ENCODE measurements at places on chromosomes 5 and 9.

DNA sequence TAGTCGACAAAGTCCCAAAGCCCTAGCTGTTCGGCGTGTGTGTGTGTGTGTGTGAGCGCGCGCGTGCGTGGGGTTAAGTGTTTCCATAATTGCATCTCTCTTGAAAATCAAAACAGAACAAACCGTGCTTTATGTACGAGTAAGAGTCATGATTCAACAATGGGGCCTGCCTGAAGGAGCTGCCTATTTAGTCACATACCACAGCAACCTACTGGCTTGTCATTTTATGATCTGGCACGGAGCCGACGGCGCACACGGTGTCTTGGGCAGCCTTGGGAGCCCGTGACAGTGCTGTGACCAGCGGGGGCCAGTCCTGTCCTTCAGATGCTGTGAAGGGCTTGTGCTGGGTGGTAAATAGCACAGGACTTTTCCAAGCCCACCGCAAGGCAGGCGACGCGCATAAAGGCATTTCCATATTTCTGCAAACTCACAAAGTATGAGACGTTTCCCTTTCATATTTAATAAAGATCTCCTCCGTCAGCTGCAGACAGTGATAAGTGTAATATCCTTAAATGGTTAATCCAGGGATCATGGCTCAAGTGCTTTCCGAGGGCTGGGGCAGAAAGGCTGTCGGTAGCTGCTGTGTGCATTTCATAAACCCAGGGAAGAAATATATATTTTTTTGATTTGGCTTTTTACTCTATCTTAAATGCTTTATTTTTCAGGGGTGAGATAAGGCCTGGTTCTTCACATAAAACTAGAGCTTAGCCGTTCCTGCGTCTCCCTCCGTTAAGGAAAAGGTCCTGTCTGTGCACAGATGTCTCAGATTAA, 270.2 kb upstream of the IRX1 start:
- DNase-seq, result no peak

DNA sequence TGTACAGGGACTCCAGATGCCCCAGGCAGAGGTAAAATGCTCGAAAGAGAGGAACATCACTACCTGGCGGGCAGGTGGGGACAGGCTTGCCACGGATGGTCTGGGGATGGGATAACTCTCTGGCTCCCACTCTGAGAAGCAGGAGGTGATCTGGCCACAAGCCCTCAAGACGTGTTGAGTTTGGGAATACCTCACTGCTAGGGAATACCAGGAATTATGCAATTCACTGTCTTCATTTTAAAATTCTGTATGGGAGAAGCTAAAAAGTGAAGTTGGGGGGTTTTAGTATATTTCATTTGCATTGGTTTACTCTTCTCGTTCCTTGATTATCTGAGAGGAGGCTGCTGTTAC, 510.4 kb downstream of the CCDC171 start:
- DNase-seq, result no peak

DNA sequence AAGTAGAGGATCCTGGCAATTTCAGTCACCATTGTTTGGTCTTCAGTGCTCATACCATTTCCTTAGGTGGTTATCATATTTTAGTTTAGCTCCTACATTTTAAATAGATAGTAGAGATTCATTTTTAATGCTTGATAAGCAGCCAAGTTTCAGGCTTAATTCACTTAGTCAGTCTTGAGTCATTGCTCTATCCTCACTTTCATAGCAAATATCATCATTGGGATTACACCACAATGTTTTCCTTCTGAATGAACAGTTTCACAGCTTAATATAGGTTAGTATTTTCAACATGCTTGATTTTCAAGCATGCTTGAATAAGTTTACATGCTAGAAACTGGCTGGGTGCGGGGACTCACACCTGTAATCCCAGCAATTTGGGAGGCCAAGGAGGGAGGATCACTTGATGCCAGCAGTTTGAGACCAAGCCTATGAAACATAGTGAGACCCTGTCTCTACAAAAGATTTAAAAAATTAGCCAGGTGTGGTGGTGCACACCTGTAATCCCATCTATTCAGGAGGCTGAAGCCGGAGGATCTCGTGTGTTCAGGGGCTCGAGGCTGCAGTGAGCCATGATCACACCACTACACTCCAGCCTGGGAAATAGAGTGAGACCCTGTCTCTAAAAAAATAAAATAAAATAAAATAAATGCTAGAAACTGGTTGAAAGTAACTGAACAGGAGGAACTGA, 339.9 kb downstream of the ADGRV1 start:
- no peak for DNase-seq

GRCh38 chr5:33696411-33696810, 195.4 kb downstream of the ADAMTS12 start:
- DNase-seq, result no peak

DNA sequence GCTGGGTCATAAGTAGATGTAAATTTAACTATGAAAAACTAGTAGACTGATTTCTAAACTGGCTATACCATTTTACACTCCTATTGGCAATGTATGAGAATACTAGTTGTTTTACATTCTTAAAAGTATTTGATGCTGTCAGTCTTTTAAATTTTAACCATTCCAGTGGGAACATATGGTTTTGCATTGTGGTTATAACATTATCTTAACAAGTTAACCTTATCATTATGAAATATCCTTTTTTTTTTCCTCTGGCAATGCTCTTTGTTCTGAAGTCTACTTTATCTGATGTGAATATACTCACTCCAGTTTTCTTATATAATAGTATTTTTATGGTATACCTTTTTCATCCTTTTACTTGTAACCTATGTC, 548.9 kb upstream of the CLINT1 start:
- DNase-seq, result no peak

DNA sequence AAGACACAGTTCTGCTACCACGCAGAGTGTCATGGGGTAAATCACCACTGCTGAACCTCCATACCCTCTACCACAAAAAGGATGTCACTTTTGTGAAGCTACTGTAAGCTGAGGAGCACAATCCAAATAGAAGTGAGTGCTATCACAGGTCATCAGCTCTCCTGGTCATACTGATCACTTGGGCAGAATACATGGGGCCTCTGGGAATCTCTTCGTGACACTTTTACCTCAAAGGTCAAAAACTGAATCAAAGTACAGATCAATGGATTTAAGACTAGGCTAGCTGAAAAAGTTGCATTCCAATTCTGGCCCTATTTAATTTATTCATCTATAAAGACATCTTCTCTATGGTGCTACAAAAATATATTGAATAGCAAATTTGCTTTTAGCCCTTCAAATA, 115.5 kb downstream of the MPDZ start:
- DNase-seq, result no peak

- DNase-seq, result no peak
Observed at GRCh38 chr5:1217596-1218206, 7.5 kb upstream of the SLC6A18 start.

GRCh38 chr5:72428669-72429068, 78.5 kb downstream of the ZNF366 start:
- no peak for DNase-seq

DNA sequence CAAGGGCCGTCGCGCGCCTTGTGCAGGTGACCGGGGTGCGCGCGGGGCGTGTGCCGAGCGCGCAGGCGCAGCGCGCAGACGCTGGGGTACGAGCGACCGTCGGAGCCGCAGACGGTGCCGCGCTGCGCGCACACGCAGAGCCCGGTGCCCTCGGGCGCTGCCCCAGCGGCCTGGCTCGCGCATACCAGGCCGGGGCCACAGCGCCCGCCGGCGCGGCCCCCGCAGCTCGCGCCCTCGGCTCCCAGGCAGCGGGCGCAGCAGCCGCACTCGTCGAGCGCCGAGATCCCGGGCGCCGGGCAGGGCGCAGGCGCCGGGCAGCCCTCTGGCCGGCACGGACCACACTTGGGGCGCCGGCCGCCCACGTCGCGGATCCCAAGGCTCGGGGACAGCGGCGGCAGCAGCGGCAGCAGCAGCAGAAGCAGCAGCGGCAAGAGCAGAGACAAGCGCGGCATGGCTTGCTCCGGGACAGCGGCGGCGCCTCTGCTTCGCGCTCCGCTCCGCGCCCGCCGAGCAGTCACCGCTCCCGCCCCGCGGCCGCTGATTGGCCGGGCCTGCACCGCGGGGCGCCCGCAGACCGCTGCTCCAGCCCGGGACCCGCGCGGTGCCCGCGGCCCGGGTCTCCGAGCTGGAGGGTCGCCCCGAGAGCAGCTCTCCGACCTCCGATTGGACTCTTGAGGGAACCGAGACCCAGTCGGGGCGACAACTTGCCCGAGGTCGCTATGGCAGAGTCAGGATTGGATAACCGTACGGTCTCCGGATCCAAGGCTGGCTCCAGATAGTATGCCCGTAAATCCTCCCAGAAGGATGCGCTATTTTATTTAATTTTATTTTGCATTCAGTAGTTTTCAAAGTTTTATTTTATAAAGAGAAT, at the start of gene IGFBPL1:
Gene IGFBPL1 (minus strand): TSS at position 482 of the 871 bp plus-strand sequence. CDS start 30 bp downstream, at position 452.
- no peak for DNase-seq

DNA sequence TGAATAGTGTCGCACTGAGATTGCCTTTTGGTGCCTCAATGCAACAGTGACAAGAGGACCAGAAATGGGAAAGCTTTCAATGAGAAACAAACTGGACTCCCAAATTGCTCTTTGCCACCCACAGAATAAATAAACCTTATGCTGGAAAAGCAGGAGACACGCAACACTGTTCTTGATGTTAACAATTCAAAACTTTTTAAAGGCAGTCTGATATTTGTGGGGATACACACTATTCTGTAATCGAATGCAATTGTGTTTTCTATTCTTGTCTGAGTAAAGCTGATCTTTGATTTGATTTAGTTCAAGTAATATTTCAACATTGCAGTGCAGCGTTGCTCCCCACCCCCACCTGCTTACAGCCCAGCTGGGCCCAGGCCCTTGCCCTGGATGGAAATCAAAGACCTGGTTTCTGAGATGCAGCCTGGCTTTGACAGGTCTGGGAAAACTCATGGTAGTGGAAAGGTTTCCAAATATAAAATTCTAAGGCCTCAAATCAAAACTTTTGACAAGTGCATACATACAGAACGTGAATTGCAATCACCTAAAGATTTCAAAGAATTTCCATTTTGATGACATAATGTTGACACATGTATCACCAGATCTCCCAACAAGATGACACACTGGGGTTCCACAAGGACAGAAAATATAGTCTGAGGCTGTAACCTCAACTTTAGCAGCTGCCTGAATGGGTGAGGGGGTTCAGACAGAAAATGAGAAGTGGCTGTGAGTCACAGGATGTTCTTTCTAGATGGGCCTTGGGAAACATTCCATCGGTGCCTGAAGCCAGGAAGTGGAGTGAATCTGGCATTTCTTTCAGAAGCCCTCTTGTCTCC, 55.1 kb downstream of the ABCA1 start:
- no peak for DNase-seq

GRCh38 chr5:67286006-67286405, 89.4 kb upstream of the CD180 start:
- no peak for DNase-seq

GRCh38 chr5:75964008-75964407, 119.2 kb upstream of the SV2C start:
- no peak for DNase-seq

DNA sequence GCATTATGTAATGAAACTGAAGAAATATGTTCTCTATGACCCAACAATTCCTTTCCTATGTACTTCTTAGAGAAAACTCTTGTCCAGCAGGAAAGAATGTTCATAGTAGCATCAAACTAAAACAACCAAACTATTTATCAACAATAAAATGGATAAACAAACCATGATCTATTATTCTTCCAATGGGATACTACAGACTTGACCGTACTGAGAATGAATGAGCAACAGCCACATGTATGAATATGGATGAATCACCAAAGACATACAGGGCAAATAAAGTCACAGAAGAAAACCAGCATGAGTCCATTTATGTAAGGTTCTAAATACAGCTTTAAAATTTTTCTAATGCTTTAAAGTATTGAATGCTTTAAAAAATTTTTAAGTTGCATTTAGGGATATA, 73.6 kb upstream of the SUSD1 start:
- no peak for DNase-seq

- no peak for DNase-seq
Observed at GRCh38 chr9:624935-625500, 216.5 kb upstream of the DMRT1 start.

DNA sequence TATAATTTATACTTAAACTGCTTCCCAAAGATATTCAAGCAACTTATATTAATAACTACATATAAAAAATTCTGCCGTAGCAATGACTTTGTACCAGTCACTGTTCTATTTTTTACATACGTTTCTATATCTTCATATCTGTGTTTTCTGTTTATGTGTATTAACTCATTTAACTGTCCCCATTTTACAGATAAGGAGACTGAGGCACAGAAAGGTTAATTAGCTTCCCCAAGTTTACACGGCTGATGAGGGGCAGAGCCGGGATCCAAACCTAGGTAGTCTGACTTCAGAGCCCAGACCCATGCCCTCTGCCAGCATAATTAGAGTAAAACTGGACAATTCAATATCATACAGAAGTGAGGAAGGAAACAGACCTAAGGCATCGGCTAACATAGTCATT, 259.7 kb upstream of the TUT7 start:
- no peak for DNase-seq

GRCh38 chr9:112833081-112833480, 57.6 kb downstream of the SLC46A2 start:
- no peak for DNase-seq

DNA sequence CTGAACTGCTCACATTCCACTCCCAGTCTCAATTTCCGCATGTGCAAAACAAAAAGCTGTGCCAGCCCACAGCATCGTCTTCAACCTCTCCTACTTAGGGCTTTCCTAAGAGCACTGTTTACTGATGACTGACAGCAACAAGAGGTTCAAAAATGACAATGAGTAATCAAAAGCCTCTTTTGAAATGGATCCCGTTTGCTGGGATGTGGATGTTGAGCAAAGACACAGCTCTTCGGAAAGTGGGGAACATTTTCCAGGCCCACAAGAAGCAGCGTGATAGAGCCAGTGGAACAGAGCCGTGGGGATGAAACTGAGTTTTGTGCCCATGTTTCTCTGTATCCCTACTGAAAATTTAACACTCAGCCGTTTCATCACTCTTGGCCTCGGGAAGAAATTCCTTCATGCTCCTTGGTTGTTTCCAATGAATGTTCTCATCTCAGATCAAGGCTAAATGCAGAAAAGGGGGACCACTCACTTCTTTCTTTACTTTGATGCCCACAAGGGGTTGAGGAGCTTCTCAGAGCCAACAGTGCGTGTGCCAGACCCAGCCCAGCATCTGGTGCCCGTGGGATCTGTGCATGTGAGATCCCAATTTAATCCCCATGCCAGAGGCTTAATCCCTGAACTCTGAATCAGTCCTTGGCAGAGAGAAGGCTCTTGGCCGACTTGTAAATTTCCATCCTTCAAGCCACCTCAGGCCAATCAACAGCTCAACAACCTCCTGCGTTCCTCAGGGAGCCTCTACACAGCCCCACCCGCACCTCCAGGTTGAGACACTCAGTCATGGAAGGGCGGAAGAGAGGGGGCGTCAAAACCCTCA, 230.2 kb upstream of the DAPK1 start:
- DNase-seq, result no peak

- DNase-seq, result no peak
Observed at GRCh38 chr9:134570711-134571325, 70.8 kb upstream of the COL5A1 start.

GRCh38 chr5:143436871-143437270, 33.4 kb upstream of the NR3C1 start:
- DNase-seq, result no peak

GRCh38 chr9:34628656-34629490, at the start of gene ARID3C:
Gene ARID3C, minus strand, starts transcription at chr9:34629066. Its CDS starts 1,052 bp downstream, at chr9:34628014.
- DNase-seq, result peak; percentile 34

- peak; percentile 91 for DNase-seq
Observed at GRCh38 chr5:43040287-43041098, at the start of gene ANXA2R. Gene ANXA2R, minus strand, starts transcription at chr5:43040319. Its CDS starts 273 bp downstream, at chr5:43040046.

- peak; percentile 58 for DNase-seq
Observed at GRCh38 chr9:126397056-126397455, 70.4 kb downstream of the MVB12B start.

- DNase-seq, result no peak
Observed at GRCh38 chr9:116280529-116280928, 126.9 kb downstream of the PAPPA start.

GRCh38 chr9:37503736-37504135, 18.0 kb downstream of the POLR1E start:
- DNase-seq, result peak; percentile 16
